NCI-H1092 (cell line): ENCODE measurements at places on chromosomes 3 and 15.

DNA sequence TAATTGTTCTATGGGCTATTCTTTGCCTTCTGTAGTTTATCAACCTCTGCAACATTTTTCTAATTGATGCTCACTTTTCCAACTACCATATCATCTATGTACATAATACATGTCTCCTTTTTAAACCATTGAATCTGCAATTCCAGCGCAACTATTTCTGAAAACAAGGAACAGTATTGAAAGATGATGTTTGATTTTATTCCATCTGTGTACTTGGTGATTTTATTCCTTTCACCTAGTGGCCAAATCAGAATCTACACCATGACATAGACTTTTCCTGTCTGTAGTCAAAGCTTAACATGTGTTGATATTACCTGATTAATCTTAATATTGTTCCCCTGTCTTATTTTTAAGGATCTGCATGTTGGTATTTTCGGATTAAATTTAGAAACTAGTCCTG is 13.0 kb downstream of the NKTR start:
- no peak for DNase-seq

GRCh38 chr3:169813757-169814517 is 1.2 kb upstream of the LRRC34 start:
- DNase-seq, result peak; percentile 26

GRCh38 chr3:73100741-73101559 is 39.5 kb downstream of the EBLN2 start:
- peak; percentile 72 for DNase-seq

GRCh38 chr3:143280984-143281383 is 161.4 kb downstream of the CHST2 start:
- DNase-seq, result no peak

GRCh38 chr15:65981837-65982626 is 112.7 kb downstream of the RAB11A start:
- no peak for DNase-seq

- no peak for DNase-seq
Observed at GRCh38 chr3:138842483-138843188, 7.9 kb upstream of the PIK3CB start.

DNA sequence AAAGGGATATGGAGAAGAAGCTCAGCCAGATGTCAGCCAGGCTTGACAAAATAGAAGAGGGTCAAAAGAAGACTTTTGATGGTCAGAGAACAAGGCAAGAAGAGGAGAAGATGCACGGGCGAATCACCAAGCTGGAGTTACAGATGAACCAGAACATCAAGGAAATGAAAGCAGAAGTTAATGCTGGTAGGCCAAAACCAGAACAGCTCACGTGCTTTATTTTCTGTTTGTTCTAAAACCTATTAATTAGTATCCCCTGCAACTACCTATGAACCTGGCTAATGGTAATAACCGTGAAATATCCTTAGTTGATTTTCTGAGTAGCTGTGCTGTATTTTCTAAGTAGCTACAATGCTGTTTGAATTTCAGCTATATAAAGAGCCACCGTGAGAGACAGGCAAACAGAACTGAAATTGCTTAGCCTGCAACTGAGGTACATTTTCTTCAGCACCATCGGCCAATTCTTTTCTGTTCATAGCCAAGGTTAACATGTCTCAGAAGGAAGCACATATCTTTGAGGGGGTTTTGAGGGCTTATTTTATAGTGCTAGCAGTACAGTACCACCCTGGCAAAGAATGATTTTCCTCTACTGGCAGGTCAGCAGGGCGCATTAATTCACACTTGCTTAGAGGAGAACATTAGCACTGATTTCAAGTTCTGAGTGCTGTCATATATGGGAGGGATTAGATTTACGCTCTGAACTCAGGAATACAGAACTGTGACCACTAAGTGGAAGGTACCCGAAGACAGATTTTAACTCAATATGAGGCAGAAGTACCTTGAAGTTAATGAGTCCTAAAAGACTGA is 78.9 kb downstream of the FAM81A start:
- DNase-seq, result no peak

- DNase-seq, result no peak
Observed at GRCh38 chr15:74958320-74958907, 1.8 kb upstream of the RPP25 start.

DNA sequence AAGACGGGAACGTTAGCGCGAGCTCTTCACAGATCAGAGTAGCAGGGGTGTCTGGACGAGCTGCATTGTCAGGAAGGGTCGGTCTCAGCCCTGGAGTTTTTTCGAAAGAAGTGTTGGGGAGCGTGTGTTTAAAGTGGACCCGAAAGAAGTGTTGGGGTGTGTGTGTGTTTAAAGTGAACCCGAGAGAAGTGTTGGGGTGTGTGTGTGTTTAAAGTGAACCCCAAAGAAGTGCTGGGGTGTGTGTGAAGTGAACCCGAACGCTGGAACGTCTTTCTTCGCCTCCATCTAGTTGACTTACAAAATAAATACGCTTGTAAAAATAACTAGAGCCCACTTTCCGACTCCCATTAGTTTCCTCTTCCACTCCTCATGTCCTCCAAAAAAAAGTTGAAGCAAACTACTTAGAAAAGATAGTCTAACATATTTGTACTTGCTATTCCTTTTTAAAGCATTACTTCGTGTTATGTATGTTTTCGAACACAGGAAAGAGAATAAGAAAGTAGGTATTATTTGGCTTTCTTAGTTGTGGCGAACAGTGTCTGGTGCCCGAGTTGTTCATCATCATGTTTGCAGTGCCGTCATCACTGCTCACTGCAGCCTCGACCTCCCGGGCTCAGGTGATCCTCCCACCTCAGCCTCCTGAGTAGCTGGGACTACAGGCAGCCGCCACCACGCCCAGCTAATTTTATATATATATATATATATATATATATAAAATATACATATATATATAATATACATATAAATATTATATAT is 1.0 kb downstream of the LRCH3 start:
- no peak for DNase-seq

DNA sequence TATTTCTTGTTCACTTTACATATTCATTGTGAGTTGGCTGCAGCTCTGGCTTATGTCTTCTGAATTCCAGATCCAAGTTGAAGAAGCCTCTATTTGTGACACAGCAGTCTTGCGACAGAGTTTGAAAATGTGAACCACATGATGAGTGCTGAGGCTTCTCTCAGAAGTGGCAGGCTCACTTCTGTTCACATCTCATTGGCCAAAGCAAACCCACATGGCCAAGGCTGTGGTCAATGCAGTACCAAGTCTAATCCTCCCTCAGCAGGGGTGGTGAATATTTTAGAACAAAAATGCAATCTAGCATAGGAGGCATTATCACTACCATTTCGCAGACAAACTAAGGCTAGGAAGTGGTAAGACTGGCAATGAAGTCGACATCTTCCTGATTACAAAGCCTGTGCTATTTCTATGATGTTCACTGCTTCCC is 45.2 kb downstream of the CDCP1 start:
- DNase-seq, result no peak

GRCh38 chr15:95106801-95107200 is 875.4 kb downstream of the MCTP2 start:
- no peak for DNase-seq

- no peak for DNase-seq
Observed at GRCh38 chr3:95567346-95567745, 1247.0 kb upstream of the EPHA6 start.

DNA sequence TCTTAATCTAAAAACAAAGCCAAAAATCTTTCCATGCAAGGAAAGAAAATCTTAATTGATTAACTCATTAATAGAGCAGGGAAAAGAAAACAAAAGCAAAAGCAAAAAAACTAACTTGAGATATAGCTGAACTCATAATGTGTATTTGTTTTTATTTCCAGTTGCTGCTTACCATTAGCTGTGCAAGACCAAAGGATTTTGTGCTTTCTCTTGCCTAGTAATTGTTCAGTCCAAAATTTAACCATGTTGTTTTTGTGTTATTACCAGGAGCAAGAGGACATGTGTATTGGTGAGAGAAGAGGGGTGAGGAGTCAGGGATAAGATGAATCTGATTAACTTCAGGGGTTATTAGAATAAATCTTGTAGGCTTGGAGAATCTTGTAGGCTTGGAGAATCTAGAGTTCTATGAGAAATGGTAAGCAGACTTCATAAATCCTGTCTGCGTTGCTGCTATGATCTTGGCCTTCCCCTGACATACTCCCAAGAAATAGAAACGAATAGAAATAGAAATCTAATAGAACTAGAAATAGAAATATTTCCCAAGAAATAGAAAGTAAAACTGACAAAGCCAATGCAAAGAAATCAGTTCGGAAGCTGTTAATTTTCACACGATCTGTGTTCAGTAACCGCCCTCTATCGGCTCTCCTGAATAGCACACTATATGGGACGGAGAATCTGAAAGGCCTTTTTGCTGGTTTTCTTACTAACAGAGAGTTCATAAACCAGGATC is 72.6 kb upstream of the TNFSF10 start:
- no peak for DNase-seq

GRCh38 chr3:63864008-63864964 is 619 bp downstream of the ATXN7 start:
- DNase-seq, result no peak

GRCh38 chr3:193780397-193780796 is 187.4 kb downstream of the OPA1 start:
- DNase-seq, result no peak

- no peak for DNase-seq
Observed at GRCh38 chr3:66989860-66990696, 8.0 kb upstream of the KBTBD8 start.

DNA sequence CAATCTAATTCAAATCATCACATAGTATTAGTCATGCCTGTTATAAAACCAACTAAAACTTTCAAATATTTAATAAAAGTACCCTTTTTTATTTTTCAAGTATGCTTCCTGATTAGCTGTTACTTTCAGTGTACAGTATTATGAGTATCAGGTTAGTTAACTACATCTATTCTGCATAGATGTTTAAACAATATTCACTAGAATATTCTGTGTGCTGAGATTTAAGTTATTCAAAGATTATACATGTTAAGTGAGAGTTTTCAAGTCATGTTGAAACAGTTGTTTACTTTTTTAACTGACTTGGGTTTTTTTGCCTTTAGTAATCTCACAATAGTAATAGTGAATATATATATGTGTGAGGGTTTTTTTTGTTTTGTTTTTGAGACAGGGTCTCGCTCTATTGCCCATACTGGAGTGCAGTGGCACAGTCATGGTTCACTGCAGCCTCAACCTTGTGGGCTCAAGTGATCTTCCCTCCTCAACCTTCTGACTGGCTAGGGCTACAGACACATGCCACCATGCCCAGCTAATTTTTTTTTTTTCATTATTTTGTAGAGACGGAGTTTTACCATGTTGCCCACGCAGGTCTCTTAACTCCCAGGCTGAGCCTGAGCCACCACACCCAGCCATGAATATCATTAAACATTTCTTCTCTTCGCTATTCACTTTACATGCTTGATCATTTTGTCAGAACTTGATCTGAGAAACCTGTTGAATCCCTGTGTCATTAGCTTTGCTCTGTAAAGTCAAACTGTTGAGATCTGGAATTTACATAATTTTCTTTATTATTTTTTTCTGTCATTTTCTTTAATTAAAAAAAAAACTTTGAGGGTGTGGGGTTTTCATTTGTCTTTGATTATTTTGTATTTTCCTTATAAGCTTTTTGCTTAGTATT is 286.2 kb upstream of the UBE2E1 start:
- DNase-seq, result no peak

GRCh38 chr15:47743385-47743784 is 26.1 kb downstream of the SEMA6D start:
- no peak for DNase-seq

- DNase-seq, result no peak
Observed at GRCh38 chr3:73868688-73869315, 244.1 kb upstream of the PDZRN3 start.
